ENCODE measurements at places on chromosomes 2 and 18. TPM values are rescaled to one million over a fixed set of nuclear protein-coding genes. Genes with fewer than 3 reads are reported as not detected.

GRCh38 chr18:78309307-78309706 lies 670.3 kb upstream of the SALL3 start:
- no peak for DNase-seq

DNA sequence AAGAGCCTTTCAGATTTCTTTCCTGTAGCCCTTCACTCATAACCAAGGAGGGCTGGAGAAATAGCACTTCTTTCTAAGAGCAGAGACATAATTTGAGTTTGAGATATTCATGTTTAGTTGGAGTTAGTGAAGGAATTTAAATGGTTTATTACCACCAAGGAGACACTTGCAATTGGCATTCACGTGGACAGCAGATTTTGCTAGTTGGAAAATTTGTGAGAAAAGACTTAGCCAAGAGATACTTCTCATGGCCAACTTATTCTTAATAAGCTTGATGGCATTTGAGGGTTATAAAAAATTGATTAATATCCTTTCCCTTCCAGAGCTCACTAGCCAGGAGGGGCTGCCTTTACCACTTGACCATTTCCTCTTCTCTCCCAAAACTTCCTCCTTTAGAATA lies 518.7 kb downstream of the TNS1 start:
- DNase-seq = no peak

DNA sequence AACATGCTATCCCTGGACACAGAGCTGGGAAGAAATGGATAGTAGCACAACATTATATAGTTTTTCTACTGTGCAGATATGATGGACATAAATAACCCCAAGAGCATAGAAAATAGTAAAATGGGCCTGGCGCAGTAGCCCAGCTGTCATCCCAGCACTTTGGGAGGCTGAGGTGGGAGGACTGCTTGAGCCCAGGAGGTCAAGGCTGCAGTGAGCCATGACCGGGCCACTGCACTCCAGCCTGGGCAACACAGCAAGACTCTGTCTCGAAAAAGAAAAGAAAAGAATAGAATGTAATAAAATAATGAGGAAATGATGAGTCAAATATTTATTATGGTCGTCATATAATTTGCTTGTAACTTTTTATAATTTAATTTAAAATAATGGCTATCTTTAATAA lies 7.5 kb upstream of the GAREM2 start:
- no peak for DNase-seq

The AQP12A gene
- total RNA-seq = 0.97 TPM

DNA sequence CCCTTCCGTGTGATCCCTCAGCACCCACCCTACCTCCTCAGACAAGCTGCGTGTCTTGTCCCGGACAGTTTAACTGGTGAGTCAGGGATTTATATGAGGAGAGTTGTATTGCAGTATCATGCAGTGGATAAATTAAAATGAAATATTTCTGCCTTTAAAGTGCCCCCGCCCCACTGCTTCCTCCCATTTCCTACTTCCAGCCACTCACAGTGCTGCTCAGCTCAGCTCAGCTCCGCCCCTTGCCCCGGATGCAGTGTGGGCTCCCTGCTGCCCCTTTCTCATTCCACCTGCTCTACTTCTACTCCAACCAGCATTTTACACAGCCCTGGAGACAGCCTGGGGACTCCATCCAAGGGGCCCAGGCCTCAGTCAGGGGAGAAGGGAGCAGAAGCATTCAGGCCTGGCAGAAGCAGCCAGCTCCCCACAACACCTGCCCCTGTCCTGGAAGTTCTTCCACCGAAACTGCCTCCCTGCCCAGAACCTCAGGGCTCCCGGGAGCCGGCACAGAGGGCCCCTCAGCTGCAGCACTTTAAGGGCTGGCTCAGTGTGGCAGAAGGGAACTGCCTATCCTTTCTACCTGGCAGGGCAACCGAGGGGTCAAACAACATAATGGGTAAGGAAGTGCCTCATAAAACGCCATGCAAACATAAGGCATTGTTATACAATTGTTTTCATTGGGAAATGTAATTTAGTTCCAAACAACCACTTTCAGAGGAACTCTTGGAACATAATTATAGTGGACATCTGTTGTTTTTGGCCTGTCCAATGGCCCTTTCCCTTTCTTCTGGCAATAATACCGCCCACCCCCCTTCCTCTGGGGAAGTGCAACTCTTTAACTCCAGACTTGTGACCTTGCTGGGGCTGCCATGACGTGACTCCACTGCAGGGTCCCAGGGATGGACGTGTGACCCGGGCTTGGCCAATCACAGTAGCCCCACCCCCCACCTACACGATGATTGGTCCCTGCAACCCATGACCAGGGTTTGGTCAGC lies 102.3 kb downstream of the LIPG start:
- no peak for DNase-seq

DNA sequence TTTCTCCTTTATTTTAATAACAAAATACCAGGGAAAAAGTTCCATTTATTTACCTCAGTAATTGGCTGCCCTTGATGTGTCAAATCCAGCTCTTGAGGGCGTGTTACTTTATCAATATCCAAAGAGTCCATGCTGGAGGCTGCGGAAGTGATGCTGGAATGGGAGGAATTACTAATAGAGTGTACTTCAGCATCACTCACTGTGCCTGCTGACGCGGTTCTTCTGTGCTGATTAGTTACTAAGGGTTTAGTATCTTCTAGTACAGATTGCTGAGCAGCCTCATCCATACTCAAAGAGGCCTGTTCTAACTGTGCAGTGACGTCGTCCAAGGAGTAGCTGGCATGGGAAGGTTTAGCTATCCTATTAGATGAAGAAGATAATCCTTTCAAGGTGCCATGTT lies 45.6 kb downstream of the RAPH1 start:
- no peak for DNase-seq

DNA sequence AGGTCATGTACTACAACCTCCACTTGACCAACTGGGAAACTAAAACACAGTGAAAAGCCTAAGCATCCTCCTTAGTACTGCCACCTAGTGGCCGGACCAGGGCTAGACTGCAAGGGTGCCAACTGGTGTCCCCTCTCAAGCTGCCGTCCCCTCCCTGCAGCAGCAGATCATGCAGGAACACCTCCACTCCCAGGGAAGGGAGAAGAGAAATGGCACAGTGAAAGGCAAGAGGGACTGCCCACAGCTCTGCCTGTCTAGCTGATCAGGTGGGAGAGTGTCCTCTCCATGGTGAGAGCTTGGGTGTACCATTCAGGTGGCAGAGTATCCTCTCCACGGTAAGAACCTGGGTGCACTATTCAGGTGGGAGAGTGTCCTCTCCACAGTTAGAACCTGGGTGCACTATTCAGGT lies 78.1 kb downstream of the AAK1 start:
- peak; percentile 72 for DNase-seq

GRCh38 chr2:238914648-238915015 lies 66.7 kb downstream of the TWIST2 start:
- peak; percentile 60 for DNase-seq

The RAB31 gene
- 19.7 TPM for total RNA-seq

DNA sequence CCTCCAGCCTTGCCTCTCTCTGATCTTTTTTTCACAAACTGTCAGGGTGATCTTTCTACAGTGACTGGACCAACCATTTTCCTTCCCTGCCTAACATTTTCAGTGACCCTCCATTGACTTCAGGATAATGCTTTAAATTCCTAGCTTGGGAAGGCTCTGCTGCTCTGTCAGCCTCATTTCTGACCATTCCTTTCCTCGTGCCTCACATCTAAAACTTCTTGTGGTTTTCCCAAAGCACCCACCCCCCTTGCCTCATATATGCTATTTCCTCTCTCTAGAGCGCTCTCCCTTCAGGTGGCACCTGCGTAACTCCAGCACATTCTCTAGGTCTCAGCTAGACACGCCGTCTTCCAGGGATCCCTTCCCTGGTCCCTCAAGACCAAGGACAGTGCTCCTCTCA lies 37.2 kb downstream of the DRC1 start:
- DNase-seq = no peak

DNA sequence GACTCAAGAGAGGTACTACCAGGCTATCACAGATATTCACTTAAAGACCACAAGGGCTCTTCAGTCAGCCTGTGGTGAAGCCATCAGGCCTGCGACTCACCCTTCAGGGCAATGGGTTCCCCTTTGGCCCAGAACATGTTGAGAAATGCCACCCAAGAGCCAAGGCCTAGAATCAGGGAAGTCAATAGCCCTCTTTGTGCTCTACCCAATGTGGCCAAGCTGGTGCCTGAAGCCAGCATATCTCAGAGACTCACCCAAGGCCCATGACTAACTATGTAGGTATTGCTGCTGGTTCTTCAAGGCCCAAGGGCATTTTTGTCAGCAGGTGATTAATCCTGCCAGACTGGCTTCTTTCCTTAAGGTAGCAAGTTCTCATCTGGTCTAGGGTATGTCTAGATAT lies 338.9 kb upstream of the SETBP1 start:
- DNase-seq = no peak

DNA sequence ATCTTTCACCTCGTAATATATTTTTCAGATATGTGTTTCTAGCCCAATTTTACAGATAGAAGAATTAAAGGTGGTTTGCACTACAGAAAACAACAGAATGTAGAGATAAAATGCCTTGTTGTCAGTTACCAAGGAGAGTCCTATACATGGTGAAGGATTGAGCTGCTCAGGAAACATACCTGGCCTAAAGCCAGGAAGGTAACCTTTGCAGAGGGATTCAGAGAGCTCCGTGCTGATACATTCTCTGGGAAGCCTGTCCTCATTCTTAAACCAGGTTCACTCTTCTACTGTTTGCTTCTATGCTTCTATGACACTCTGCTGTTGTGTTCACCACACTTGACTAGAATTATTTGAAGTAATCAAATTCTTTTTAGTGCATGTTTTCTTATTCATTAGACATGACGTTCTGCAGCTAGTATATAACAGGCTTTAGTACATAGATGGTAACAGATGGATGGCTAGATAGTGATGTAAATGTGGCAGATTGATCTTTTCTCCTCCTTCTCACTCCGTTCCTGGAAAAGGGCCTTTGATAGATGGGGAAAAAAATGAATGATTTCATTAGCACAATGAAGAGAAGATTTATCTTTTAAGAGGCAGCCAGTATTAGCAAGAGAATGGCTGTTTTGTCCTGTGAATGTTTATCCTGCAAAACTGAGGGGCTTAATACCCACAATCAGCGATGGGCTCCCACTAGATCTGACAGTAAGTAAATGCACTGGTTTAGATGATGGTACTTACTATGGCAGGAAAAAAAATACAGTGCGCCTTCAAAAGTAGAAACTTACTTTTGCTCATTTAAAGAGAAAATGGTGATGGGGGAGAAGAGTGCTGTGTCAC lies 589.6 kb upstream of the FAM98A start:
- DNase-seq = no peak

GRCh38 chr2:144364944-144365738 lies 154.8 kb downstream of the ZEB2 start:
- DNase-seq = no peak

GRCh38 chr2:191573216-191573615 lies 104.7 kb upstream of the NABP1 start:
- no peak for DNase-seq

DNA sequence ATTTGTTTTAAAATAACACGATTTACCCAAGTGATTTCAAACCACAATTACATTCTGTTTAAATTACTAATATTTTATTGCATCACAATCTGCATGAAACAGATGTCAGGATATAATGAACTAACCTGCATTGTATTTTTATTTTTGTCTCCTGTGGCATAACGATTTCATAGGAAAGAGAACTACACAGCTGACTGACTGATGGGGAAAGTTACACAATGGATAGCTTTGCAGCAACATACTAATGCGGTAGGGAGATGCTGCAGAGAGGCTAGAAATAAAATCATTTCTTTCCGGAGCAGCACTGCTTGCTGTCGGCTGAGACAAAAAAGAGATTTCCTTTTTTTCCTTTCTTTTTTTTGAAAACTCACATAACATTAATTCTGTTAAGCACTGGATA lies 36.9 kb downstream of the SCN1A start:
- no peak for DNase-seq

DNA sequence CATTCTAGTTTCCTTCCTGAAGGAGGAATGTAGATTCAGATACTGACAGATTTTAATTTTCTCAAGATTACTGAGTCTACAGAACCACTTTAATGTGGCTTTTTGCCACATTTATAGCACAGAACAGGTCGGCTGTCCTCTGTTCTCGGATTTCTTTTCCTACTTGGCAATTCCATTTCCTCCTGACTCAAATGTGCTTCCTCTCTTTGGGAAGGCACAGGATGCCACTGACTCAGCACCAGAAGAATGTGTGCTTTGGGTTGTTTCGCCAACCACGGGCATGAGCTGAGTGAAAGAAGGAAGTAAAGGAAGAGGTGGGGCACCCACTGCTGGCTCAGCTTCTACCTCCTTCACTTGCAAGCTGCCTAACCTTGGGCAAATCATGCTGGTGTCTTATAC lies 970.6 kb upstream of the ACVR2A start:
- DNase-seq = no peak

The AGXT gene
- total RNA-seq = 0.51 TPM

DNA sequence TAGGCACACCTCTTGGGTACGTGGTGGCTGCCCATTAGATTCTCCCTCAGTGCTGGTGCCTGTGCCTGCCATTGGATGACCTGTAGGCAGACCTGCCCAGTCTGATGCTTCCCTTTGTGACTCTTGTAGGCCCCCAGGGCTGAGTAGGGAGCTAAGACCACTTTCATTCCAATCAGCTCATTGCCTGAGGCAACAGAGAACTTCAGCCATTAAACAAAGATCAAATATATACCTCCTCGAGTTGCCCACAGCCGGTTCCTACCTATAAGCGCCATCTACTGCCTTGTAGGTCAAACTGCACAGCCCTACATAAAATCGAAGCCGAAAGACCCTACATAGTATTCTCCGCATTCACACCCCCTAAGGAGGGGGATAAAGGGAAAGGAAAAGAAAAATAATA lies 184.6 kb downstream of the ETAA1 start:
- no peak for DNase-seq

GRCh38 chr2:203994735-203995134 lies 58.2 kb downstream of the ICOS start:
- no peak for DNase-seq

DNA sequence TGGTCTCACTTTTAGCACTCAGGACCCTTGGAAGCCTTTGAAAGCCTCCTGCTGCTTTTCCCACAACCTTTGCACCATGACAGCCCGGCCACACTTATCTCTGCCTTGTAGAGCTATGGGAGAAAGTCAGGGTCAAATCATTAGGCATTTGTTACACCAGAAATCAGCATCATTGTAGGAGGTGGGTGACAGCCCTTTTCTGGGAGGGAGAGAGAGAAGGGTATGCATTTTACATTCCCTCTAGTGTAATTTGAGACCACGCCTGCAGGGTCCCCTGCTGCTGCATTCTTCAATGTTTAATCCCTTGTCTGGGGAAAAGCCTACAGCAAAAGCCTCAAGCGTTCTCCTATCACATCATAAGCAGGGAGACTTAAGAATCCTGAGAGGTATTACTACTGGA lies 766.8 kb upstream of the FAM98A start:
- no peak for DNase-seq

- no peak for DNase-seq
Measured at GRCh38 chr2:174121612-174122011, 126.7 kb downstream of the OLA1 start.

The MEIS1 gene
- total RNA-seq = 255 TPM

Data from type B pancreatic cell (in vitro differentiated cells).